ENCODE measurements at places on chromosomes 2 and 18. TPM values are rescaled to one million over a fixed set of nuclear protein-coding genes. Genes with fewer than 3 reads are reported as not detected.

RND3 gene
- polyA plus RNA-seq, result not detected

ATIC gene
- polyA plus RNA-seq, result 137 TPM

TMEFF2 gene
- not detected for polyA plus RNA-seq

ST6GAL2 gene
- polyA plus RNA-seq, result not detected

C2orf72 gene
- not detected for polyA plus RNA-seq

MROH2A gene
- not detected for polyA plus RNA-seq

AGXT gene
- polyA plus RNA-seq, result not detected

TMX3 gene
- 13.5 TPM for polyA plus RNA-seq

NXPH2 gene
- polyA plus RNA-seq, result not detected

TUBA3E gene
- not detected for polyA plus RNA-seq

KIF5C gene
- 2.0 TPM for polyA plus RNA-seq

INPP5D gene
- 220 TPM for polyA plus RNA-seq

EPC2 gene
- polyA plus RNA-seq, result 2.9 TPM

BCL2L11 gene
- 22.3 TPM for polyA plus RNA-seq

LOXHD1 gene
- polyA plus RNA-seq, result not detected

STAT1 gene
- 73.8 TPM for polyA plus RNA-seq

NLRC4 gene
- 1.6 TPM for polyA plus RNA-seq

ABCB11 gene
- polyA plus RNA-seq, result not detected

ITGA4 gene
- 129 TPM for polyA plus RNA-seq

VAMP8 gene
- 240 TPM for polyA plus RNA-seq

MAL gene
- 10.2 TPM for polyA plus RNA-seq

CSRNP3 gene
- polyA plus RNA-seq, result not detected

GKN1 gene
- not detected for polyA plus RNA-seq

ARMC9 gene
- 1.2 TPM for polyA plus RNA-seq

LRP1B gene
- not detected for polyA plus RNA-seq

MERTK gene
- 0.33 TPM for polyA plus RNA-seq

MOGAT1 gene
- polyA plus RNA-seq, result not detected

CTDSP1 gene
- polyA plus RNA-seq, result 16.2 TPM

CPLX4 gene
- polyA plus RNA-seq, result not detected

PSMG2 gene
- polyA plus RNA-seq, result 95.7 TPM

CYTIP gene
- polyA plus RNA-seq, result 83.6 TPM

COL6A3 gene
- polyA plus RNA-seq, result not detected

CHRND gene
- not detected for polyA plus RNA-seq

UGT1A1 gene
- polyA plus RNA-seq, result not detected

PSME4 gene
- polyA plus RNA-seq, result 6.3 TPM

STARD6 gene
- polyA plus RNA-seq, result not detected

TUBB8B gene
- 0.38 TPM for polyA plus RNA-seq

STON1 gene
- polyA plus RNA-seq, result 0.06 TPM

ASPRV1 gene
- 0.35 TPM for polyA plus RNA-seq

CELF4 gene
- polyA plus RNA-seq, result 0.21 TPM

MAP2 gene
- polyA plus RNA-seq, result 3.4 TPM

ALPP gene
- not detected for polyA plus RNA-seq

NTSR2 gene
- not detected for polyA plus RNA-seq

CDCA7 gene
- 4.3 TPM for polyA plus RNA-seq

HOXD3 gene
- polyA plus RNA-seq, result not detected

LAMA3 gene
- polyA plus RNA-seq, result not detected

LGALSL gene
- polyA plus RNA-seq, result 0.45 TPM

TMSB10 gene
- 6,394 TPM for polyA plus RNA-seq

SERPINB13 gene
- polyA plus RNA-seq, result not detected

ESPNL gene
- polyA plus RNA-seq, result 5.5 TPM

EFHD1 gene
- polyA plus RNA-seq, result 0.73 TPM
